Daoy (cell line): ENCODE measurements at places on chromosomes 2 and 18. TPM values are rescaled to one million over a fixed set of nuclear protein-coding genes. Genes with fewer than 3 reads are reported as not detected.

DNA sequence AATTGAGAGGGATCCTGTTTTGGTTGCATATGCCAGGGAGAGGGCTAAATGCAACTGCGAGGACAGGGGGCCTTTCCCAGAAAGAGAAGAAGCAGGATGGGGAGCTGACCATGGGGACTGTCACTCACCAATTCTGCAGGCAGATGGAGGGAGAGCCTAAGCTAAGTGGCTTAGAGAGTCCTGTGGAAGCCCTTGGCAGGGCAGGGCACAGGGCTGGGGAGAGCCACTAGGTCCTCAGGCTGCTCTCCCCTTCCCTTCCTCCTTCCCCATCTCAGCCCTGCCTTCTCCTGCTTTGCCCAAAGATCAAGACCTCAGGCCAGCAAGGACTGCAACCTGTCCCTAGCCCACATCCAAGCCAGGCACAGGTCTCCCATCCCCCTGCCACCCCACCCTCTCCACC, 24.4 kb upstream of the CATIP start:
- no peak for DNase-seq

GRCh38 chr2:58215429-58215828, 25.7 kb downstream of the FANCL start:
- DNase-seq: no peak

DNA sequence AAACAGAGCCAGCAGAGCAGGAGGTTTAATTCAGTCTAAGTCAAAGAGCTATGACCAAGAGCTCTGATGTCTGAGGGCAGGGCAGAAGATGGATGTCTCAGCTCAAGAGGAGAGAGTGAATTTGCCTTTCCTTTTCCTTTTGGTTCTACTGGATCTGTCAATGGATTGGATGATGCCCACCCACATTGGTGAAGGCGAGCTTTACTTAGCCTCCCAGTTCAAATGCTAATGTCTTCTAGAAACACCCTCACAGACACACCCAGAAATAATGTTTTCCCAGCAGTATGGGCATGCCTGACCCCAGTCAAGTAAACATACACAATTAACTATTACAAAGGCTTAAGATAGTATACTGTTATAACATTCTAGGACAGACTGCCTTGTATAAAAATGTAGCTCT, 236.3 kb upstream of the NRXN1 start:
- DNase-seq: no peak

- DNase-seq: no peak
Measured at GRCh38 chr2:8263901-8264300, 418.0 kb upstream of the ID2 start.

DNA sequence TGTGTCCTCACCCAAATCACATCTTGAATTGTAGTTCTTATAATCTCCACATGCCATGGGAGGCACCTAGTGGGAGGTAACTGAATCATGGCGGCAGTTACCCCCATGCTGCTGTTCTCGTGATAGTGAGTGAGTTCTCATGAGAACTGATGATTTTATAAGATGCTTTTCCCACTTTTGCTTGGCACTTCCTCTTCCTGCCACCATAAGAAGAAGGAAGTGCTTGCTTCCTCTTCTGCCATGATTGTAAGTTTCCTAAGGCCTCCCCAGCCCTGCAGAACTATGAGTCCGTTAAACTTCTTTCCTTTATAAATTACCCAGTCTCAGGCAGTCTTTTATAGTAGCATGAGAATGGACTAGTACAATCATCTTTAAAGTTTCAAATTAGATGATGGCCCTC, 902.4 kb upstream of the PIK3C3 start:
- no peak for DNase-seq

GRCh38 chr2:174748948-174749347, 15.3 kb downstream of the CHRNA1 start:
- DNase-seq: peak; percentile 64

DNA sequence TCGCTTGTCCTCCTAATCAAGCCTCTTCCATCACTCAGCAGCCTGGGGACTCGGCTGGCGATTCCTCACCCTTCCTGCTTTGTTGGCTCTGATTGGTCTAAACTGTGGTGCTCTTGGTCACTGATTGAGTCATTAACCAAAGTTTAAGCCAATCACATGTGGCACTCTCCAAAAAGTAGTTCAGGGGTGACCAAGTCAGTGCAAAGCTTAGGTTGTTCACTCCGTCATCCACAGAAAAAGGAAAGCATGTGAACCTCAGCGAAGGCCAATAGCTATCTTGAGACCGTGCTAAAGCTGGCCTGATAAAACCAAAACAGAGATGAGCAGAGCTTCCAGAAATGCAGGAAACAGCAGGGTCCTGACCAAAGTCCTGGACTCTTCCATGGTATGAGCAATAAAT, 4.9 kb downstream of the ALPK2 start:
- no peak for DNase-seq

DNA sequence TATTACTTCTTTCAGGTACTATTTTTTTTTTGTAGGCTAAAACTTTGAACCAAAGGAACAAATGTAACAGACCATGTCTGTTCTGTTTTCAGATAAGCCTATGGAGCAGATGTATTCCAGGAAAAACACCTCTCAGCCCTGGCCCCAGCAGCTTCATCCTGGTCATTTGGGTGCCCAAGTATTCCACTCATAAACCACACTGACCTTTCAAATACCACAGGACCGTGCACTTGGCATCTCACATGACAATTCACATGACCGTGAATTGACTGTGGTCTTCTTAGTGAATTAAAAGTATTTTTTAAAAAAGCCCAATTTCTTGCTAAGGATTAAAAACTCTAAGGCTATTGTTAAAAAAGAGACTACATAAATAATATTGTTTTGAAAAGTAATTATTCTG, 50.2 kb downstream of the SMIM21 start:
- DNase-seq: no peak

DNA sequence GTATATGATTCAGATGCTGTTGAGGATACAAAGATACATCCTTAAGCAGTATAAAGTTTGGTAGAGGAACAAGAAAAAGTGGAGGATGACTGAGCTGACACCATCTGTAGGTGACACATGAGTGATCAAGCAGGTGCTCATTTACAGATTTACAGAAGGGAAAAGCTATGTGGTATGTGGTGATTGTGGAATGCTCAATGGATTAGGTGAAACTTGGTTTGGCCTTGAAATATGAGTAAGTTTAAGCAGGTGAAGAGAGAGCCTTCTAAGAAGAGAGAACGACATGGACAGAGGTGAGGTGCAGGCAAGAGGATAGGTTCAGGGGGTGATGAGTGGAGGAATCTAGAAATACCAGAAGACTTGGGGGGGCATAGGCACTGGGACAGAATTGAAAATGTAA, 5.9 kb downstream of the ASXL3 start:
- no peak for DNase-seq

GRCh38 chr2:240139666-240140393, 628 bp downstream of the OTOS start:
- no peak for DNase-seq

- no peak for DNase-seq
Measured at GRCh38 chr2:97546711-97547110, 43.0 kb downstream of the ANKRD36B start.

- no peak for DNase-seq
Measured at GRCh38 chr2:181314551-181314950, 142.6 kb upstream of the ITGA4 start.

GRCh38 chr2:102581911-102582310, 37.4 kb upstream of the SLC9A2 start:
- DNase-seq: no peak

DNA sequence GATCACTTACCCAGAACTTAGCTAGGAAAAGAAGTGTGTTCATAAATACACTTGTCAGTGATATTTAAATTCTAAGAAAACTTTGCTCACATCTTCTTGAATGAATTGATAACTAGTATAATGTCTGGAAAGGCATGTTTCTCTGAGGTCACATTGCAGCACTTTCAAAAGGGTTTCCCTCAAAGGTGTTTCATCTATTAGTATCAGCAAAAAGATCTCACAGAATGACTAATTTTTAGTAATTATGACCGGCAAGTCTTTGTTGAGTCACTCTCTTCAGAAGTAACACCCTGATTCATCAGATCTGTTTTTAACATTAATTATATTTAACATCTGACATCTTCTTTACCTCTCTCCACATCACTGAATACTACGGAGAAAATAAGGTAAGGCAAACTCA, 222.3 kb downstream of the IKZF2 start:
- no peak for DNase-seq

- no peak for DNase-seq
Measured at GRCh38 chr18:58476516-58477256, 152.2 kb downstream of the ALPK2 start.

GRCh38 chr2:191526536-191526935, 151.4 kb upstream of the NABP1 start:
- DNase-seq: no peak

GRCh38 chr2:136023416-136023815, 38.0 kb upstream of the DARS1 start:
- no peak for DNase-seq

DNA sequence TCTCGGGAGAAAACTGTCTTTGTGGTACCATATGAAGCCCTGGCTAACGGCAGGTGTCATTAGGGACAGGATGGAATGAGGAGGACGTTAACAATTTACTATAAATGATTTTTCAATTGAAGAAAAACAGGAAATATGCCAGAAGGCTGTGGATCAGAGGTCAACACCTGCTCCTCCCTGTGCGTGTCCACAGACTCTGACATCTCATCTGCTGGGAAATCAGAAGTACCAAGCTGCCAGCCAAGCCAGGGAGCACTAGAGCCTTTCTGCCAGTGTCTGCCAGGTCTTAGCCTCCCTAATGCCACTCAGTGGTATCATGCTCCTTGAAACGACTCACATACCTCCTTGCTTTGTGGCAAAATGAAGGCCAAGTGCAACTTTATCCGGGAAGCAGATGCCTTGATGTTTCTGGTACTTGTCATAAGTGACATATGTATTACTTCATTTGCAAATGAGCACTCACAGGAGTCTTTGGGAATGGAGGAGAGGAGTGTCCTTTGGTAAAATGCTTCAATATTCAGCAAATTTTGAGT, 541.1 kb downstream of the SATB2 start:
- DNase-seq: no peak

DNA sequence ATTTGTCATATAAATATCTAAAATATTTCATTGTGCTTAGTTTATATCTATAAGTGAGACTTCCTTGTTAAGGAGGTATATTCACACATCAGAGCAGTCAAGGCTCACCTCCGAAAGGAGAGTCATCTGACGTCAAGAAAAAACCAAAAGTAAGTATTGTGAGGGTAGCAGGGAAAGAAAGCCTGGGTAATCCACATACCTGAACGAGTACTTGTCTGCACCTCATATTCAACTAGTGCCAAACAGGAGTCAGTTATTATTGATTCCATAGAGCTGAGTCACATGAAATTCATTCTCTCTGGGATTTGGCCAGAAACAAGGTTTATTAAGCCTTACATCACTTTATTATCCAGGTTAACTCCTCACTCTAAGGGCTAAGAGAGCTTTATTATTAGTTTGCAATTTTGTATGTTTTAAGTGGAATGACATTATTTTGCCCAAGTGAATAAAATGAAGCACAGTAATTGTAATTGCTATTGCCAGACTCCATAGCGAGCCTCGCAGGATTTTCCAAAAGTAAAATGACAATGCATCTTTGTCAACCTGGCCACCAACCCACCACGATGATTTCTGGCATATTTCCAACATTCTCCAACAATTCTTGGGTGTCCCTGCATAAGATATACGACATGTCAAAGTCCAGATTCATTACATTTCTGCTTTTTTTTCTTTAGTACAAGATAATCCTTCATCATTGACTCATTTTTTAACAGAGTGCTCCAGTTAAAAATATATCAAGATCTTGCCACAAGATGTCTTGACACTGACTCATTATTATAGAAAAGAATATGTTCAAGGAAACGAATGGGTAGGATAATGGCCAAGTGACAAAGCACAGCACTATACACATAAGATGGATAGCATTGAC, 1210.4 kb upstream of the ACVR2A start:
- no peak for DNase-seq

DNA sequence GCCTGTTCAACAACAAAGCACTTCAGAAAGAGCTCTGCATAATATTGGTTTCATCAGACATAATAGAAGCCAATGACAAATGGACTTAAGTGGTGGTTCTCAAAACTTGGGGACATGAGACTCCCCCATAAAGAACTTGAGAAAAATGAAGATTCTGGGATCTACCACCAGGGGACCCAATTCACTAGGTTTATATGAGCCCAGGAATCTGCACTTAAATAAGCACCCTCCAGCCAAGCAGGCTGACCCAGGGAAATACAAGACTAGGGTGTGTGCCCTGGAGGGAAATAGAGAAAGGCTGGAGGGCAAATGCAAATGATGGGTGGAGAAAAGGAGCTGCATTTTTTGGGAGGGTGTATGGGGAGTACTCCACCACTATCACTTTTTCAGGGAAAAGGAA, 52.5 kb downstream of the SATB2 start:
- peak; percentile 9 for DNase-seq

- no peak for DNase-seq
Measured at GRCh38 chr2:45352506-45352905, 258.6 kb downstream of the SRBD1 start.

- no peak for DNase-seq
Measured at GRCh38 chr2:166671801-166672200, 177.8 kb upstream of the SCN7A start.

The TRAPPC12 gene
- 53.0 and 58.9 TPM in 2 replicates for total RNA-seq

The HSPD1 gene
- total RNA-seq: 397 and 401 TPM in 2 replicates

The AKAIN1 gene
- not detected in 2 replicates for total RNA-seq

The UGT1A5 gene
- 0.34 TPM in 1 of 2 replicates, not detected in the other for total RNA-seq

The IL1R1 gene
- total RNA-seq: 1.1 and 3.2 TPM in 2 replicates

The IKZF2 gene
- total RNA-seq: 0.60 and 1.4 TPM in 2 replicates

The NEB gene
- 0.17 and 0.48 TPM in 2 replicates for total RNA-seq
